ENCODE measurements at places on chromosomes 2 and 18. TPM values are rescaled to one million over a fixed set of nuclear protein-coding genes. Genes with fewer than 3 reads are reported as not detected.

- DNase-seq, result no peak
Measured at GRCh38 chr2:149446748-149447147, 116.4 kb downstream of the LYPD6 start.

The FBXO41 gene
- total RNA-seq, result 27.6 TPM

The ANTXR1 gene
- total RNA-seq, result 0.40 TPM

The LOXHD1 gene
- not detected for total RNA-seq

The THSD7B gene
- total RNA-seq, result not detected

Measured in activated T-cell treated with anti-CD3 and anti-CD28 coated beads, Interleukin-2, amount 50 U/mL, for 4 hours (primary cell).